RWPE2 (cell line): ENCODE measurements at places on chromosomes 2 and 18.
A peak's percentile ranks its signal among the peaks of the same experiment; 100 is the strongest.

GRCh38 chr2:43941359-43941758 is 54.4 kb downstream of the LRPPRC start:
- no peak for DNase-seq

DNA sequence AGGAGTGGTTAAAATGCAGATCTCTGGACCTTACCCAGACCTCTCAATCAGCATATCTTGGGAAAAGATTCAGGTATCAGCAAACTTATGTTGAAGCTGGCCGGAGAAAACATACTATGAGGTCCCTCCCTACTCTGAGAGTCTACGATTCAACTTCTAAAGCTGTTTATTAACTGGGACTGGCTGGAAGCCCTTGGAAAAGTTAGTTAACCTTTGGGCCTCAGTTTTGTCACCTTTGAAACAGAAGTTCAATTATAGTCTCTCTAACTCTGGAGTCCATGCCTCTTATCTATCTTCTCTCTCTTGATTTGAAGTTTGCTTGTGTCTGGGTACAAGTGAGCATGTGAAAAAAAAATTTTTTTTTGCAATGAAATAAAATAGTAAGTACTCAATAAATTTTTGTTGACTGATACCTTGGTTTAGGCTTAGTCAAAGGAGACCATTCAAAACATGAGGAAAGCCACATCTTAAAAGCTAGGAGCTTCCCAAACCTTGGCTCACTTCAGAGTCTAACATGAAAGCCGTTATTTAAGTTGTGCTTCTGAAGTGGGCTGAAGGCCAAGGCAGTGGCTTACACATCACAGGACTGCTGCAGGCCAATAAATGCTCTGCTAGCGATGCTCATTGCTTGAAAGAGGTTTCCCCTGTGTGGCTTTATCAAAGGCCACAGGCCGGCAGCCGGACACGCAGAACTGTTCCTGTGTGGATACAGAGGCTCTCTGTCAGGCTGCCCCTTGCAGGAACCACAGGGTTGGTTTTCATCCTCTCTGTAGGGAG is 110.6 kb upstream of the FAM136A start:
- DNase-seq, result no peak

- DNase-seq, result no peak
Measured at GRCh38 chr2:219124381-219125110, 36.1 kb downstream of the NHEJ1 start.

DNA sequence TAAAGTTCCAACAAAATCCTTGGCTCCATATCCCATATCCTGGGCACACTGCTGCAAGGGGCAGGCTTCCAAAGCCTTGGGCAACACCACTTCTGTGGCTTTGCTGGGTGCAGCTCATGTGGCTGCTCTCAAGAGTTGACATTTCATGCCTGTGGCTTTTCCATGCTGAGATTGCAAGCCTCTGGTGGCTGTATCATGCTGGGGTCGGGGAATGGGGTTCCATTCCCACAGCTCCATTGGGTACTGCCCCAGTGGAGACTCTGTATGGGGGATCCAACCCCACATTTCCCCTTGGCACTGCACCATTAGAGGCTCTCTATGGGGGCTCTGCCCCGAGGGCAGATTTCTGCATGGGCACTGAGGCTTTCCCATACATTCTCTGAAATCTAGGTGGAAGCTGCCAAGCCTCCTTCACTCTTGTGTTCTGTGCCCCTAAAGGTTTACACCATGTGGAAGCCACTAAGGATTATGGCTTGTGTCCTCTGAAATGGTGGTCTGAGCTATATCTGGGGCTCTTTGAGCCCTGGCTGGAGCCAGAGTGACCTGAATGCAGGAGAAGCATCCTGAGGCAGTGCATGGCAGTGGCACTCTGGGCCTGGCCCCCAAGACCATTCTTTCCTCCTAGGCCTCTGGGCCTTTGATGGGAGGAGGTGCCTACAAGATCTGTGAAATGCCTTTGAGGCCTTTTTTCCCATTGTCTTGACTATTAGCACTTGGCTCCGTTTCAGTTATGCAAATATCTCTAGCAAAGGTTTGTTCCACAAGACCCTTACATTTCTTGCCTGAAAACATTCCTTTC is 107.9 kb downstream of the PTGR3 start:
- no peak for DNase-seq

DNA sequence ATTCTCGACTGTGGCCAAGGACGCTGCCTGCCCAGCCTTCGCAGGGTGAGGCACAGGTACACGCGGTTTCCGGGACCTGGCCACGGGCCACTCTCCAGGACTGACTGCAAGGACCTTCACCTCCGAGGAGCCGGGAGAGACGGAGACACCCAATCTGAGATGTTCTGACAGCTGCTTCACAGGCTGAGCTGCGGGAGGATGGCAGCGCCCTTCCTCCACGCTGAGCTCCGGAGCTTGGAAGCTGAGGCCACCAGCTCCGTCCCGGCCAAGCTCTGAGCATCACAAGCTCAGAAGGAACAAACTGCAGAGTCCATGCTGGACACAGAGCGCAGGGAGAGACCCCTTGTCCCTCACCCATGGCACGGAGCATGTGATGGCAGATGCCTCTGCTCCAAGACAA is 71.1 kb upstream of the CTDP1 start:
- peak; percentile 42 for DNase-seq
